ENCODE measurements at places on chromosomes 16 and 17.

DNA sequence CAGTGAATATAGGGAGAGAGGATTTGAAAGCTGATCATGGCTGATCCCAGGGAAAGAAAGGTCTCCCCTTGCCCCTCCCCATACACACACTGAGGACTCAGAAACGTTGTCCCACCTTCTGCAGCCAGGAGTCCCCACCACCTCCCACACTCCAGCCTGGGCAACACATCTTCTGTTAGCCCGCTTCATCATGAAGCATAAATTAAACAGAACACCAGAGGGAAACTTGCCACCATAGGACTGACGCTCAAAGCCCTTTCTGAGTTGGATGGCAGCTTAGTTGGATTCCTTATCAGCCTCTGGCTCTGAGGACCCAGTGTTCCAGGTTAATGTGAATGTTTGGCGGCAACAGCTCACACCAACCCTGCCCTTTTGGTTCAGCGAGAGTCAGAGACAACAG, 33.9 kb downstream of the ARHGAP27 start:
- no peak for DNase-seq

DNA sequence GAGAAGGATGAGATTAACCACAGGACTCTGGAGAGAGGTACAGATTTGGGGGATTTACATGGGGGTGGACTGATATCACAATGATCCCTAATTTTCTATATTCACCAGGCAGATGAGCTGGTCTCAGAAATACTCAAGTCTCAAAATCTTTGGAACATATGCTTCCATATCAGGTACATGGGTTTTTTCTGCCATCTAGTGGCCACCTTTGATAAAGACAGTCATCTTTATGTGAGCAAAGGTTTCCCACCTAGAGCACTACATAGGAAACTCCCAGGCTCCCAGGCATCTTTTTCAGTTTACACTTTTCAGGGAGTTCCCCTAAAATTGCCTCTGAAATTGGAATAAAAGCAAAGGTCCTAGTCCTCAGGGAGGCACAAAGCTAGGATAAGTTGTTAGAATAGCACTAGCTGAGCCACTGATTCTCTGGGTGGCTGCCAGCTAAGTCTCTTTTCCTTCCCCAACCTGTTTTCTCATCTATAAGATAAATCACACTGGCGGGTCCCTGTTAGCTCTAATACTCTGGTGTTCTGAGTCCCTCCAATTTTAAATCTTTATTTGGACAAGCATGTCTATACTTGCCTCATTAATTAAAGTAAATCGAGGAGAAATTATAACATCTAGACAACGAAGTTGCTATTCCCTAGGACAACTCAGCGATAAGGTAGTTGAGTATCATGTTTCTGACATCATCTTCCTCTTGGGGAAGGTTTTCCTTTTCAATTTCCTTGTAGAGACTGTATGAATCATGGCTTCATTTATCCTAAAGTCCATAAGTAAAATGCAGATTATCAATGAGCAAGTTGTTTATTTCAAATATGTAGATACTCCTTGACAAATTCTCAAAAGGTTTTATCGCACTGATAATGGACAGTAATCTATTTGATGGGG, 19.0 kb upstream of the MON1B start:
- no peak for DNase-seq

DNA sequence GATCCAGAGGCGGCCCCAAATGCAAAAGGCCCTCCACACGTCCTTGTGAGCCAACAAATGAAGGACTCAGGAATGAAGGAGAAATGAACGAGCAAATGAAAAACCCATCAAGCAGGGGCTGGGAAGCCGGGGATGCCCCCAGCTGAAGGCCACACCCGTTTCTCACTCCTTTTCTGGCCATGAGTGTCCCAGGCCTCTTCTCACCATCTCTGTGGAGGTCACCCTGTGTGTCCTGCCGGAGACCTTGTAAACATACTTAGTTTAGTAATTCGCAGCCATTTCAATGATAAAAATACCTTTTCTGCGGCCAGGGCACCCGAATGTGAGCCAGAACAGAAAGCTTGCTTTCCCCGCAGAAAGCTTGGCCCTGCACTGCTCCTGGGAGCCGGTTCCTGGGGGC, 21.1 kb upstream of the AATK start:
- DNase-seq: no peak

GRCh38 chr16:17270683-17271109, 200.1 kb downstream of the XYLT1 start:
- no peak for DNase-seq

- DNase-seq: no peak
Observed at GRCh38 chr16:80670170-80670865, 129.5 kb downstream of the DYNLRB2 start.

DNA sequence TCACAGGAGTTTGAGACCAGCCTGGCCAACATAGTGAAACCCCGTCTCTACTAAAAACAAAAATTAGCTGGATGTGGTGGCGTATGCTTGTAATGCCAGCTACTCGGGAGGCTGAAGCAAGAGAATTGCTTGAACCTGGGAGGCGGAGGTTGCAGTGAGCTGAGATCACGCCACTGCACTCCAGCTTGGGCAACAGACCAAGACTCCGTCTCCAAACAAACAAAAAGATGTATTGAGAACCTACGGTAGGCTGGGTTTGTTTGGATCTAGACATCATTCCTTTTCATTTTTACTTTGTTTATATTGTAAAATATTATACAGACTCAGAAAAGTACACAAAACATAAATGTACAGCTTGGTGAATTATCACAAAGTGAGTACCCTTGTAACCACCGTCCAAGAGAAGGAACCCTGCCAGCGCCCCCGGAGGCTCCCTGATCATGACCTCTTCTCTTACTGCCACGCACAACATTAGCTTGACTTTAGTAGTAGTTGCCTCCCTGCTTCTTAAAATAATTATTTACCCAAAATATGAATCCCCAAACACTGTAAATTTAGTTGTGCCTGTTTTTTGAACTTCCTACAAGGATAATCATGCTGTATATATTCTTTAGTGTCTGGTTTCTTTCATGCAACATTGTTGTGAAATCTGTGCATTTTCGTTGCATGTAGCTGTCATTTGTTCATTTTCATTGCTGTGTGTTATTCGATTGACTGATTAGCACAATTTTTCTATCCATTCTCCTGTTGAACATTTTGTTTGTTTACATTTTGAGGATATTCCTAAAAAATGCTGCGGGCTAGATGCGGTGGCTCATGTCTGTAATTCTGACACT, 56.5 kb downstream of the KSR1 start:
- no peak for DNase-seq

DNA sequence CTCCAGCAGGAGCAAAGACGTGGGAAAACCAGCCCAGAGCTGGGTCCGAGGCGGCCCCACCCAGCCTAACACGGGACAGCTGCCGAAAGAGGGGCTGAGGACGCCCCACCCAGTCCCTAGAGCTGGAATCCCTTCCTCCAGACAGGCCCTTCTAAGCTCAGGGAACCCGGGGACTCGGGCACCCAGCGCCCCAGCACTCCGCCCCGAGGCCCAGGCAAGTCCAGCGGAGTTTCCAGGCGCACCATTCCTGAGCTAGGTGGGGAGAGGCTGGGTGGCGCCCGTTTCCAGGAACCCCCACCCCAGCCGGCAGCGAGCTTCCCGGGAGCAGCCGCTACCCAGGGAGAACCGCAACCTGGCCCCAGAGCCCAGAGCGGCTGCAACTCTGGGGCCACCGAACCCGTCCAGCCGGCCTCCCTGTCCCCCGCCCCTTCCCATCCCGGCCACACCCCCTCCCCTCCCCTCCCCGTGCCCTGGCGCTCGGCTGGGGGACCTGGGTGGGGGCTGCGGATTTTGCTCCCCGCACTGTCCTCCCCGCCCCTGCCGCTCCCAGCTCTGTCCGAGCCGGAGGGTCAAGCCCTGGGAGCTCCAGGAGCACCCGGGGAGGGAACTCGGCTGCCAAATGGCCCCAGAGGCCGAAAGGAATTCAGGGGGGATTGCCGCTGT, 536 bp downstream of the TMC6 start:
- no peak for DNase-seq

- DNase-seq: no peak
Observed at GRCh38 chr17:31134576-31134975, 39.8 kb downstream of the NF1 start.

DNA sequence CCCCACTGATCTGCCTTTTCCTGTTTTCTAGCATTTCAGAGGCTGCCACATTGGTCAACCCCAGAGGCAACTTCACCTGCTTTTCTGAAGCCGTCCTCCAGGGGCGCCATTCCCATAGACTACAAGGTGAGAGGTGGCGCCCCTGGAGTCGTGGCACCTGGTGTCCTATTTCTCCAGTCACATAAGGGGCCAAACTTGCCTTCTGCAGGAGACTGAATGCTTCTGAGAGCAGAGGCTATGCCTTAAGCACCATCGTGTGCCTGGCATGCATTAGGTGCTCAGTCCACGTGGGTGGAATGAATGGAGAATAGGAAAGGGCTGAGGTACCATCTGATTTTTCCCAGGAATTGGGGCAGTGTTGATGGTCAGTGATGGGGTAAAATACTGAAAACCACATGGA, 164.8 kb downstream of the HAPSTR1 start:
- no peak for DNase-seq

GRCh38 chr17:35630530-35631148, 43.5 kb downstream of the AP2B1 start:
- no peak for DNase-seq

DNA sequence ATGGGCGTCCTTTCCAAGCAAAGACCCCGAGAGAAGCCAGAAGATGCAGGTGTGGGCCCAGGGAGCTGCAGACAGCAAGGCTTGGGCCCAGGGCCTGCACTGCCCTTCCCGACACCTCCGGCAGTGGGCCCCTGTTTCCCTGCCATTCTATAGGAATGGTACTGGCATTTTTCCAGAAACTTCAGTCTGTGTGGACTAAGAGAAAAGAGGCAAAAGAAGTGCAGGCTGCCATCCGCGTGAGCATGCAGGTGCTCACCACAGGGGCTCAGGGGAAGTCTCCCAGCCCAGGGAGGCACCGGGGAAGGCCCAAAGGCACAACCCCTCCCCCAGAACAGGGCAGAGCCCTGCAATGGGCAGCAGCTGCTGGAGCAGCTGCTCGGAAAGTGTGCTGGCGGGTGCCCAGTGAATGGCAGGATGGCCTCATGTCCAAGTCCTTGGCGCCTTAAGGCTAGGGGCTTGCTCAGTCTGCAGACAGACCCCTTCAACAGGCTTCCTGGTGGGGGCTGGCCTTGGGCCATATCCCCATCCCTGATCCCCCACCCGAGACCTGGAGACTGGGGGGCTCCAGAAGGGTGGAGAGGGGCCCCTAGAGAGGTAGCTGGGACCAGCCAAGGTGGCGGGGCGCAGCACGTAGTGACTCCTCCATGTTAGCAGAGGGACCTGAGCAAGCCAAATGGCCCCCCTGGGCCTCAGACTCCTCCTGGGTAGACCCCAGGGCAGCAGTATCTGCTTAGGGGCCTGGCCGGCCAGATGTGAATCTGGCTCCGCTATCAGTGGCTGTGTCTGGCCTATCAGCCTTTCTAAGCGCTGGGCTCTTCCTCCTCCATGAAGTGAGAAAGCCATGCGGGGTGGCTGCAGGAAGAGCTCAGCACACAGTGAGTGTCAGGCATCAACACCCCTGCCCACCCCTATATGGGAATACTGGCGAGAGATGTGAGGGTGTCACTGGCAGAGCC, 6.7 kb upstream of the TPPP3 start:
- DNase-seq: no peak

DNA sequence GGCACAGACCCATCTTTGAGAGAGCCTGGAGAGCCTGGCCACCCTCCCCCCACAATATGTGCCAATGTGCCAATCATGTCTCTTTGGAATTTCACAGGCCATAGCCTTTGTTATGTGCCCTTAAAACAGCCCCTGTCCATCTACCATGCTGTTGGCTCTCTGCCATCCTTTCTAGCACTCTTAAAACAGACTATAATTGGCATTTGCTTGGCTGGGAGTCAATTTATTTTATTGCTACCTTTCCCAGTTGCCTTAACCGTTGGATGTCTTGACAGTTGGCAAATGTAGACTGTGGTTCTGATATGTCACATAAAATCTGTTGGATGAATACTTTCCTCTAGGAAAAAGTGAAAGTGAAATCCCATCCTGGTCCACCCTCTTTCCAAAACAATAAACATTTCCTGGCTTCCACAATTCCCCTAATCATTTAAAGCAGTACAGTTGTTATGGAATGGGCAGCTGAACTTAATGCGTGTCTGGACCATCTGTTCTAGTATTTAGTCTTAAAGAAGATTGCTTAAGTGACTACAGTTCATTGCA, 394.0 kb downstream of the KCNJ2 start:
- no peak for DNase-seq

GRCh38 chr16:72876221-72876620, 171.7 kb downstream of the ZFHX3 start:
- DNase-seq: no peak

DNA sequence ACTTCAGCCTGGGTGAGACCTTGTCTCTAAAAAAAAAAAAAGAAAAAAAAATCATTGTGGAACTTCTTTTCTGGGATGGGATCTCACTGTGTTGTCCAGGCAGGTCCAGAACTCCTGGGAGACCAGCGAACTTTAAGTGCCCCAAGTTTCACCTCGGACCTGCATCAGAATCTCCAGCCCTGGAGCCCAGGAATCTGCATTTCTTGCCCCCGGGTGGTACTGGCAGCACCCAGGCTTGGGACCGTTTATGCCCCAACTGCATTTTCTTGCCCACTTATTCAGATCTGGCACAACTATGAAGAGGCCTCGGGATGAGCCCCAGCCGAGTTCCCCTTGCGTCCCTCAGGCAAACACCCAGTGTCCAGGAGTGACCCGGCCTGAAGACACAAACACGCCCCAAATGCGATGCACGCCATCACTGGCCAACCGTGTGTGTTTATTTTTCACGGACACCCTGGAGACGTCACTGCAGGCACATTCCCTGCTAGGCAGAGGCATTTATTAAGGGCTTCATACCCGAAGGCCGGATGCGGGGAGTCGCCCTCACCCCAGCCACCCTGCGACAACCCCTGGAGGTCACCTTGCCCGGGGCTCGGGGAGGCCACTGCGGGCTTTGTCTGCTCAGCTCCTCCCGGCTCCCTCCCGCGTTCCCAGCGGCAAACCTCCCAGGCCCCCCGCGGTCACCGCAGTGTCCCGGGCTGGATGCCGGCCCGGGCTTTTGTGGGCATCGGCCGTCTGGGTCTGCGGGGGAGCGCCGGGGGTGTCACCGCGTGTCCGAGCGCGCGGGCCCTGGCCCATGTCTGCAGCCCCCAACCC, 684 bp upstream of the SPIRE2 start:
- DNase-seq: no peak

DNA sequence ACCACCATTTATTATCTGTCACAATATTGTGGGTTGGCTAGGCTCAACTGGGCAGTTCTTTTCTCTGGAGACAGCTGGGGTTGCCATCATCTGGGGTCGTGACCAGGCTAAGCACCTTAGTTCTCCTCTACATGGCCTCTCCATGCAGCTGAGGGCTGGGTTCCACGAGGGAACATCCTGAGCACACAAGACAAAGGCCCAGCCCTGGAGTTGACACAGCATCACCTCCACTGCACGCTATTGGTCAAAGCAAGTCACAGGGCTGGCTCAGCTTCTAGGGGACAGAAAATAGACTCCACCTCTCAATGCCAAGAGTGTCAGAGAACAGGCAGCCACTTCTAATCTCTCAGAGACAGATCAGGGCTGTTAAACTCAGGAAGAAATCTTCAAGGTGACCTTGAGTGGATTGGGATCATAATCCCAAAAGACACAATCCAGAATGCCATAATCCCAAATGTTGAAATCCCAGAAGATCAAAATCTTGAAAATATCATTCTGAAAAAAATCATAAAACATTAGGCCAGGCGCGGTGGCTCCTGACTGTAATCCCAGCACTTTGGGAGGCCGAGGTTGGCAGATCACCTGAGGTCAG, 13.0 kb upstream of the USP10 start:
- no peak for DNase-seq

GRCh38 chr16:88903267-88903666, 36.8 kb upstream of the PABPN1L start:
- DNase-seq: no peak
